ENCODE measurements at places on chromosomes 3 and 15.

GRCh38 chr3:66574091-66574490 is 73.3 kb upstream of the LRIG1 start:
- no peak for DNase-seq

DNA sequence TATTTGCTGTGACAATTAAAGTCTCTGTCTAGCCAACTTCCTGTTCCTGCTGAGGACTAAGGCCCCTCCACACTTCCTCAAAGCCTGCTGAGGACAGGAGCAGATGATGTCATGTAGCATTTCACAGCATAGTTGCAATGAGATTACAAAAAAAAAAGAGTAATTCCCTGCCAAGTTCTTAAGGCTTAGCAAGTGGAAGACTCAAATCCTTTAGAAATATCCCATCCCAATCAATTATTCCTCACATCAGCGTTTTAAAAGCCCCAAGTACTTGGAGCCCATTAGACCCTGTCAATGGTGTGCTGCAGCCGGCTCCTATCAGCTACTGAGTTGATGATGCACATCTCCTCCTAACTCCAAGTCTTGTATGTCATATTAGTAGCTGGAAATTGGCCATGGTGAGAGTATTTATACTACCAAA is 51.7 kb downstream of the TRANK1 start:
- no peak for DNase-seq

DNA sequence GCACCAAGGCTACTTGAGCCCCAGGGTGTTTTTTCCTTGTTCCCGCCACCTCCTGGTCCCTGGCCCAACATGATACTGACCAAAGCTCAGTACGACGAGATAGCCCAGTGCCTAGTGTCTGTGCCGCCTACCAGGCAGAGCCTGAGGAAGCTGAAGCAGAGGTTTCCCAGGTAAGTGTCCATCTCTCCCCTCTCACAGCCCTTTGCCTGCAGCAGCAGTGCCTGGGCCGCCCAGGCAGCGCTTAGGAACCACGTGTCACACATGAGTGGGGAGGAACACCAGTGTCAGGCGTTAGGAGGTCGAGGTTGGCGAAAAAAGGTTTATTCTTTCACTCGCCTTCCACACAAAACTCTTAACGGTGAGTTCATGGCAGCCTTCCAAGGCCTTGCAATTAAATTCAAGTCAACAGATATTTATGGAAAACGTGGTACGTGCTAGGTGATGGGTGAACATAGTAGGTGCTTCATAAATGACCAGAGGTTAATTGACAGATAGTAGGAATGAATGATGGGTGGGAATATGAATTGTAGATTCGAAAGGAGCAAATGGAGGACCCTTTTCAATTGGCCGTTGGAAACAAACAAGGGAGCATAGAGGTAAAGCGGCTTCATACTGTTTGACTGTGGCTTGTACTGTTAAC is 486 bp downstream of the CDIN1 start:
- no peak for DNase-seq

GRCh38 chr15:78931439-78932257 is 13.2 kb downstream of the CTSH start:
- DNase-seq: no peak

- no peak for DNase-seq
Observed at GRCh38 chr3:141860766-141861513, 15.5 kb upstream of the ATP1B3 start.

- DNase-seq: no peak
Observed at GRCh38 chr15:77426871-77427270, 6.2 kb downstream of the HMG20A start.

DNA sequence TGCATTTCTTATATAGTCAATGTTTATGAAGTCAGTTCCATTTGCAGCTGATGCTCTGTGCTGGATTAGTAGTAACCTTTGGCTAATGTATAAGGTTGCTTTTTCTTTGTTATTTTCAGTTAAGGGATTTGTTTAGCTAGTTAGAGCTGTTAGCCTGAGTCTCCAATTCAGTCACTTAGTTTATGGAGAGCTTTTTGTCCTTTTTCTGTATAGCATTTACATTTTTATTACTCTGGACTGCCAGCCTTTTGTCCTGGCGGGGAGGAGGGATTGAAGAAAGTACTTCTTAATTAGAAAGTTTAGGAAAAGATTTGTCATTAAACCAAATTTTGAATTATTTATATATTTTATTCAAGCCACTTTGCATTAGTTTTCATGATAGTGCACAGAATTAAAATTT is 52.0 kb downstream of the DNAJC13 start:
- DNase-seq: no peak

DNA sequence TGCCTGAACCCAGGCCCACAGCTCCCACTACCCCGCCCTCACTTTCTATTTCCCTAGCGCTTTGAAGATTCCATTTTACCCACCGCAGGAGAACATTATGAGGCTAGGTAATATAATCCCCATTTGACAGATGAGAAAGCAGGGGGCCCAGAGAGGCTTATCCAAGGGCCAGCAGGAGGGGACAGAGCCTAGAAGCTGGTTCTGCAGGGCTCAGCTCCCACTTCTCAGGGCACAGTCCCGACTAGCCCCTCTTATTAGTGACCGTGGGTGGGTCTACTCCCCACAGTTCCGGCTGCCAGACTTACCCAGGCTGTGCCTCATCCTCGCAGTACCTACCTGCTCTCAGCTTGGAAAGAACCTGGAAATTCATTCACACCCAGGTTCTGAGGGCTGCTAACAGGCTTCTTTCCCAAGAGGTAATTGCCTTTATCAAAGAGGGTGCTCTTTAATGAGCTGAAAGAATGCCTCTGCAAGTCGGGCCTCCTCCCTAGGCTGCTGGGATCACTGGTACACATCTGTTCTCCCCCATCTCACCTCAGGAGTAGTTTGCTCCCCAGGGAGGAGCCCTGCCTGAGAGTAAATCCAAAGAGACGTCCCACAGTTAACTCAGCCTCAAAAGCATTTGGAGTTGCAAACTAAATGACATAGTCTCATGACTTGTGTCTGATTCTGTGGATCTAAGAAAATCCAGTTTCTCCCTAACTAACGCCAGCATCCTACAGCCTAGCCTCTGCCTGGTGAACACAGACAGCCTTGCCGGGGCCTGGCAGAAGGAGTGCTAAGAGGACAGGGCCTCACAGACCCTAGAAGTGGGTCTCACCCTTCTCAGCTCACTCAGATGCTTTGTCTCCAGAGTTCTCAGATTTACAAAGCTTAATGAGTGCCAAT is 125.0 kb downstream of the CHSY1 start:
- no peak for DNase-seq

GRCh38 chr15:72991026-72991425 is 61.2 kb upstream of the NEO1 start:
- no peak for DNase-seq

GRCh38 chr3:15428539-15428938 is 1.1 kb downstream of the EAF1 start:
- no peak for DNase-seq

- no peak for DNase-seq
Observed at GRCh38 chr3:116056280-116056679, 389.0 kb downstream of the LSAMP start.

- no peak for DNase-seq
Observed at GRCh38 chr3:119388577-119388976, 74.8 kb downstream of the TMEM39A start.

GRCh38 chr15:52094811-52095584 is 17.6 kb downstream of the BCL2L10 start:
- DNase-seq: no peak

DNA sequence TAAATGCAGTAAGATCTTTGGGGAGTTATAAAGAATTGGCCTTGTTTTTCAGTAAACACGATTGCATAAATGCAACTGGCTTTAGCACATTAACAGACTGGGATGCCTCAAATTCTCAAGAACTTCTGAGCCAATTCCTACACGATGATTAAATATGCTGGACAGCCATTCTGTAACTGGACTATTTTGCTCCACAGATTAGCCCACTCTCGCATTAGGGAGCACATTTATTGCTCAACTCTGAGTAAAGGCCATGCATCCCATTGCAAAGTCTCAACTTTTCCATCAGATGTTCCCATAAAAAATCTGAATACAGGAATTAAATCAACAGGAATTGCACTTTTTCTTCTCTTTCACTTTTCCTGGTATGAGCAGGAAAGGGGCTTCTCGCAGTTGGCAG is 66.7 kb upstream of the PRICKLE2 start:
- DNase-seq: no peak

DNA sequence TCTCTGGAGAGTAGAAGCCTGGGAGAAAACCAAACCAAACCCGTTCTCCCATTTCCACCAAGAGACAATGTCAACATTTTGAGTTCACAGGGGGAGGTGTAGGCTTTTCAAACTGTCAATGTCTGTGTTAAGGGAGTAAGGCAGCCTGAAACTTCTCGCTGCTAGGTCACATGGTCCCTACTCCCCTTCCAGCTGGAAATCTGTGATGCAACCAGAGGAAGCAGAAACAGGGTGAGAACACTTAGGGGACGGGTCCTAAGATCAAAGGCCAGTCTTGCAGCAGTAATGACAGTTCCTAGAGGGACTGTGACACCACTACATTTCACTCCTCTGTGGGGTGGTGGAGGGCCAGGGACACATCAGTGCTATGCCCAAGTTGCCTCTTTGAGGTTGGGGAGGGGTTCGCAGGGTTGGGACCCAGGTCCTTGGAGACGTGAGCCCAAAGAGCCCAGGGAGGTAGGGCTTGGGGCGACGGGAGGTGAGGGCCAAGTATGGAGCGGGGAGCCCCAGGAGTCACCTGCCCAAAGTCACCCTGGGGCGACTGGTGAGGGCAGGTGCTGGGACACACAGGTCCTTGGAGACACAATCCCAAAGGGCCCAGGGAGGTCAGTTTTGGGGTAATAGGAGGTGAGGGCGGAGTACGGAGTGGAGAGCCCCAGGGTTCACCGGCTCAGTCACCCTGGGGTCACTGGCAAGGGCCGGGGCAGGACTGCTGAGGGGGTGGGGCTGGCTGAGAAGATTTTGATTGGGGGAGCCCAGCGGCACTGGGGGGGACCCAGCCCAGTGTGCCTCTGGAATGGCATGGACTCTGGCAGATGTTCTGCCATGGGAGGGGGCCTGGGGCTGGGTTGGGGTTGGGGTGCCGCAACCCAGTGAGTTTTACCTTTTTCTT is 582 bp downstream of the GOLGA6L2 start:
- DNase-seq: no peak

DNA sequence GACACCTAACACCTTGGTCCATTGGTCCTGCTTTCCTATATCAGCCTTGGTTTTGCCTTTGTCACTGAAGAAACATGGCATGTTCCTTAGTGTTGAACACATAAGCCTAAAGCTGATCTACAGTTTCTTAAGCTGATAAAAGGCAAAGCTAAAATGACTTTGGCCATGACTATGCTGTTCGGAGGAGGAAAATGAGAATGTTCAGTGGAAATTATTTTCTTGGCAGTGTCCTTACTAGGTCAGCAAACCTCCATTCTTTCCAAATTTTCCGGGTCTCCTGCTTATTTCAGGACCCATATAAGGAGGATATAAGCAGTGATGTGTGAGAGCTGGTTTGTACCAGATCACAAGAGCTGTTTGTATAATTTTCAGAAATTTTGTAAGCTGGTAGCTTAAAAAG is 832.9 kb upstream of the CFAP20DC start:
- DNase-seq: no peak

DNA sequence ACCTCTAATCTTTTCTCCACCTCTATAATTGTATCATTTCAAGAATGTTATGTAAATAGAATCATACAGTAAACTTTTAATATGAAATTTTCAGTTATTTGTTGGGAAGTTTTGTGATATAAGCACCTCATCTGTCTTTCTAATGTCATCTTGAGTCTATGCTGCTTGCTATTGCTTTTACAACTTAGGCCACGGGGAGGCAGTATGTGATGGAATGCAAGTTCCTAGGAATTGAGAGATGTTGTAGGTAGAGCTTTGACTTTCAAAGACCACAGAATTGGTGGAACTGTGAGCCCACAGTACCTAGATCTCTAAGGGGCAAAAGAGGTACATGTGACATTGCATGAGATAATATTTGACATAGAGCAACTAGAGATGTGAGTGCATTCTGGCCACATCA is 328.3 kb downstream of the MFSD1 start:
- no peak for DNase-seq

Data from activated CD4-positive, alpha-beta T cell treated with anti-CD3 and anti-CD28 coated beads for 1 hour (primary cell).